Neural crest cell (in vitro differentiated cells): ENCODE measurements at places on chromosomes 16 and 17.

DNA sequence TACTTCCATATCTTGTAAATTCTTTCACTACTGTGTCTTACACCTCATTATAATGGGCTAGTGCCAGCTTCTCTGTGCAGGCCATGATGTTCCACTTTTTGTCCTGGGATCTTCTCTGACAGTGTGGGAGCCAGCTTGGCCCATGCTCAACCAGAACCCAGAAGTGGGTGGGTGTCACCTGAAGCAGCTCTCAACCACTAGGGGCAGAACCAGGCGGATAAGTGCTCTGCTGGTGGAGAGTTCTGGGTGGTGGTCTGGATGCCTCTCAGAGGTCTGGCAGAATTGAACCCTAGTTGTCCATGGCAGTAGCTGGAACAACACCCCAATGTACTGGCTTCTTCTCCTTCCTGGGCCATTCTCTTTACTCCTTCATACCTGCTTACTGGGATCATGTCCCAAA, 254.1 kb upstream of the N4BP1 start:
- no peak for DNase-seq

GRCh38 chr16:72739577-72739976, 308.4 kb downstream of the ZFHX3 start:
- no peak for DNase-seq

DNA sequence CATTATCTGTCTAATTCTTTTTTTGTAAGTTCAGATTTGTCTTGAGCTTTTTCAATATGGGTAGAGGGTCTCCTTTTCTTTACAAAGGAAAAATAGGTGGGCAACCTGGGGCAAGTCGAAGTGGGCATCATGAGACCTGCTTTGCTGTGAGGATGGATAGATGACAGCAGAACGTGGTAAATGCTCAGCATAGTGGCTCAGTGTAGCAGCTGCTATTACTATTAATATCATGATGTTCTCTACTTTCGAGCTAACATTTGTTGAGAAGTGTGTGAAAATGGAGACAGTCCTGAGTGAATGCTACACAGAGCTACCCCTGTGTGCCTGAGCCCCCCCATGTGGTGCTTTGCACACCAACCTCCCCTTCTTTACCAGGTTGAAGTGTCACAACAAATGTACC, 39.0 kb upstream of the LGALS9 start:
- no peak for DNase-seq

- DNase-seq = no peak
Observed at GRCh38 chr17:3025421-3026124, 37.8 kb downstream of the OR1D5 start.

- no peak for DNase-seq
Observed at GRCh38 chr16:88896238-88897070, 30.0 kb upstream of the PABPN1L start.

DNA sequence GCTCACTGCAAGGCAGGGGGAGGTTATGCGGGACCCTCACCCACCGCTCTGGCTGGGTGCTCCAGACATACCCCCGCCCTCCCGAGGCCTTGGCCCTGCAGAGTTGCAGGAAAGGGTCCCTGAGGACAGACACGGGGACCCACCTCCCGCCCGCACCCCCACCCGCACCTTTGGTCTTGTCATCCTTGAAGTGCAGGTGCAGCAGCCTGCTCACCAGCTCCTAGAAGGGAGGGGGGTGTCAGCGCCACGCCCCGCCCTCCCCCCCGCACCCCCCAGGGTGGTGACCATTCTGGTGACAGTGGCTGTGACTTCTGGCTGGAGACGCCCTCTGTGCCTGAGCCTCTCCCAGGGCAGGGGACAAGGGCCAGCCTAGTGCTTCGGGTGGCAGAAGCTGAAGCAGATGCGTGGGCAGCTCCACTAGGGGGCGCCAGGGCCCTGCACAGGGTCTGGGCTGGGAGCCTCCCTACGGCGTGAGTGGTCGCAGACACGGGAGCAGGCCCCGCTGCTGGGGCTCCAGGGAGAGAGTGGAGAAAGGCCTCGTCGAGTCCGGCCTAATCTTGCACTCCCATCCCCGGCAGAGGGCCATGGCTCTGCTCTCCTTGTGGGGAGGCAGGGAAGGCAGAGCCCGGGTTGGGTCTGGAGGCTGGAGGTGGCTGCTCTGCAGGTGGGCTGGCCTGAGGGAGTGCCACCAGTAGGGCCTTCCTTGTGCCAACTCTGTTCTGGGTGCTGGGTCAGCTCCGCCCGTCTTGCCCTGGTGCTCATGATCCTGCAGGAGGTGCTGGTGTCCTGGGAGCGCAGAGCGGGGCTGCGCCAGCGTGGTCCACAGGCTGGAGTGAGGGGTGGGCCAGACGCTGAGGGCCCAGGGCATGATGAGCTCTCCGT, 2.7 kb downstream of the CENPX start:
- peak; percentile 78 for DNase-seq
